ENCODE measurements at places on chromosomes 1 and 21.

- DNase-seq = no peak
Measured at GRCh38 chr1:14945132-14946010, 208.2 kb upstream of the TMEM51 start.

GRCh38 chr1:30652152-30652841, 71.1 kb downstream of the MATN1 start:
- no peak for DNase-seq

DNA sequence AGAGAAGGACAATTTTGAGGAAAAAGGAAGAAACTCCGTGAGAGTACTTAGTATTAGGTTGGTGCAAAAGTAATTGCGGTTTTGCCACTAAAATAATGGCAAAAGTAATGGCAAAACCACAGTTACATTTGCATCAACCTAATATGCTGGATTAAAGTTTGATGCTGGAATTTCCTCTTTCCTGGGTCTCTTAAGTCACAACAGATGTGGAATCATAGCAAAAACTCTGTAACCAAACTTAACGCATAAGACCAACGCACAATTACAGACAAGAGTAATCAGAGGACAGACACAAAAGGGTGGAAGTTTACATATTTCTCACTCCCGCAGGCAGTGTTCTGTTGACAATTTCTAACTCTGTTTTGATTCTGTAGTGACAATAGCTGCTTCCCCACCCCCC, 182.4 kb downstream of the BACH1 start:
- no peak for DNase-seq

GRCh38 chr1:115539061-115539460, 102.7 kb upstream of the VANGL1 start:
- no peak for DNase-seq

- DNase-seq = no peak
Measured at GRCh38 chr1:61699911-61700851, 24.8 kb downstream of the TM2D1 start.

DNA sequence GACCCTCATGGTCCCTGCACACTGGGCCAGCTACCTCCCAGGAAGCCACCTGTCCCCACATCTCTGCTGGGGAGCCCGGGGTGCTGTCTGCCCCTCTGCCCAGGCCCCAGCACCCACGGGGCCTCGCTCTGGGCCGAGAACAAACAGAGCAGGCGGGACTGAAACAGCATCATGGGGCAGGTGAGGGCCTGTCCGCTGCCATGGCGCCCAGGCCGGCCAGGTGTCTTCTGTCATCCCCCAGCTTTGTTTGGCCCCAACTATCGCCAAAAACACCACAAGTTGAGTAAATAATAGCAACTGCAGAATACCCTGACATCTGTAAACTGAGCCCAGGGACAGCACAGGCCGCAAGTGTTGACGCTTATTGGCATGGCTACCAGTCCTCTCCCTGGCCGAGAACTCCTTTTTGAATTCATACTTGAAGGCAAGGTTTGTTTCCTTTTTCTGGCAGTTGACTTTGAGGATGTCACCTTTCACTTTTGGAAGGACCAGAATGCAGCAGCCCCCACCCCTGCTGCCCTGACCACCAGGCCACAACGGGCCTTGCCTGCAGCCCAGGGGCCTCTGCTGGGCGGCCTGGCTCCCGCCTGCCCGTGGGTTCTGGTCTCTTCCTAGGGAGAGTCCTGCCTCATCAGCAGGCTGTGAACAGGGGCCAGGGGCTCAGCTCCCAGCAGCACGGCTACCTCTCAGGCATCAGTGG, 152.7 kb downstream of the CASZ1 start:
- DNase-seq = no peak

- DNase-seq = no peak
Measured at GRCh38 chr1:44032170-44032790, 1.0 kb upstream of the SLC6A9 start.

DNA sequence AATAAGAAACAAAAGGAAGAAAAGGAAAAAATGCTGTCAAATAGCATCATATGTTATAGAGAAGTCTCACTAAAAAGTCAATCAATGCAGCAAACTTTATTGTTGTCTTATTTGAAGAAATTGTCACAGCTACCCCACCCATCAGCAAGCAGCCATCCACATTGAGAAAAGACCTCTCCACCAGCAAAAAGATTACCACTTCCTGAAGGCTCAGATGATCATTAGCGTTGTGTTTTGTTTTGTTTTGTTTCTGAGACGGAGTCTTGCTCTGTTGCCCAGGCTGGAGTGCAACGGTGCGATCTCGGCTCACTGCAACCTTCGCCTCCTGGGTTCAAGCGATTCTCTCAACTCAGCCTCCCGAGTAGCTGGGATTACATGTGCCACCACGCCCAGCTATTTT, 29.0 kb downstream of the ATP2B4 start:
- no peak for DNase-seq

GRCh38 chr1:206516728-206516990, 9.3 kb downstream of the RASSF5 start:
- no peak for DNase-seq

GRCh38 chr1:33743221-33743998, 120.5 kb upstream of the HMGB4 start:
- no peak for DNase-seq

DNA sequence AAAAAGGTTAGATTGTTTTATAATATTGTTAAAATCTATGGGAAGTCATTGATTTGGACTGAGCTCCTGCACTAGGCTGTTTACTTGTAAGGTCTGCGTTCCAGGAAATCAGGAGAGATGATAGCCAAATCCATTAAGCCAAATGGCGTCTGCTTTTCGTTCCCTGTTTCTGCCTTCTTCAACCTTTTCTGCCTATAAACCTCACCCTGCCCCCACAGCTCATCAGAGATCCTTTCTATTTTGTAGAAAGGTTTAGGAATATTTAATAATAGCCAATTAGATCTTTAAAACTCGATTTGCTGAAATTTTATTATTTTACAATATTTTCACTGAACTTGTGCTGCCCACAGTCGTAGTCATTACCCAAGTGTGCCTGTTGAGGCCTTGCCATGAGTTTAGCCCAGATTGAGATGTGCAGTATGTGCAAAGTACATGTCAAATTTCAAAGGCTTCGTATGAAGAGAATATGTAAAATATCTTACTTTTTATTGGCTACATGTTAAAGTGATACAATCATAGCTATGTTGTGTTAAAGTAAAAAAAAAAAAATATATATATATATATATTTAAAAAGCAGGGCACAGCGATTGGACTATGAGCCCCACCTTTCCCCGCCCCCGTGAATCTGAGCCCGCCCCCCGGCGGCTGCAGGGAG, 444 bp upstream of the IARS2 start:
- no peak for DNase-seq

- no peak for DNase-seq
Measured at GRCh38 chr21:46151989-46152926, 3.1 kb downstream of the FTCD start.

DNA sequence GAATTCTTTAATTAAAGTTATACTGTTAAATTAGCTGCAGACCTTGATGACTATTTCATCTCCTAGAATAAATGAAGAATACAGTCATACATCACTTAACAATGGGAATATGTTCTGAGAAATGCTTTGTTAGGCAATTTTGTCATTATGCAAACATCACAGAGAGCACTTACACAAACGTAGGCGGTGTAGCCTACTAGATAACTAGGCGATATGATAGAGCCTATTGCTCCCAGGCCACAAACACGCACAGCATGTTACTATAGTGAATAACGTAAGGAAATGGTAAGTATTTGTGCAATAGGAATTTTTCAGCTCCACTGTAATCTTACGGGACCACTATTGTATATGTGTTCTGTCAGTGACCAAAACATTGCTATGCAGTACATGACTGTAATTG, 37.6 kb upstream of the DESI2 start:
- no peak for DNase-seq

DNA sequence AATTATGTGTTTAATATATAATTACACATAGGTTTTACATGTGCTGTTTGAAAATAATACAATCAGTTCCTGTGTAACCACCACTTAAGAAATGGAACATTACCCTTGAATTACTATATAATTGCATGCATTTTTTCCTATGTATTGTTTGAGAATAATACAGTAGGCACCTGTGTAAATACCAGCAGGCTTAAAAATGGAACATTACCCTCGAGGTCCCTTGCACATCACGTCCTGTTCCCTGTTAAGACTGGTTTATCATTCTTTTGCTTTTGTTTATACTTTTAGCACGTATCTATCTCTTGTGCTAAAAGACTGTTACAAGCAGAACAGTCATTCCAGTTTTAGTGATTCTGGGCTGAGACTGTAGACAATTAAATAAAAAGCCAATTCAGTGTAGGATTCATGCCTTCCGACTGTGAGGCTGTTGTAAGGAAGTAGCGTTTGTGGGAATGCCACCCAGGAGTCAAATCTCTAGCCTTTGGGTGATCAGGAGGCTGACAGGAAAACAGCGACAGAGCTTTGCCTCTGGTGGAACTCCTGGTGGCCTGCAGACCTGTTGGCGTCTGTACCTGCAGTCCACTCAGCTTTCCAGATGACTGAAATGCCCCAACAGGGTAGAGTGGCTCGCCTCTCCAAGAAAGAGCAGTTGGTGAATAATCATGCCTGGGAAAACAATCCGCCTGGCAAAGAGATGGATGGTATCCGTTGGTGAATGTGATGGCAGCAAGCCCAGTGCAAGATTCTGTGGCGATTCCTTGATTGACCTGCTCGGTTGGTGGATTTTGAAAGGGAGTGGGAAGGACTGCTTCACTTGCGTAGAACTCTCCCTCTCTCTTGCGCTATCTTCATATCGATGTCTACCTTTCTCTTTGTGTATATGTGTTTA, 58.0 kb downstream of the DISC1 start:
- no peak for DNase-seq

GRCh38 chr1:235876402-235876841, 9.7 kb upstream of the LYST start:
- no peak for DNase-seq

- no peak for DNase-seq
Measured at GRCh38 chr21:26820509-26820908, 24.7 kb downstream of the ADAMTS1 start.

GRCh38 chr1:54940042-54940441, 40.4 kb upstream of the TMEM61 start:
- no peak for DNase-seq

DNA sequence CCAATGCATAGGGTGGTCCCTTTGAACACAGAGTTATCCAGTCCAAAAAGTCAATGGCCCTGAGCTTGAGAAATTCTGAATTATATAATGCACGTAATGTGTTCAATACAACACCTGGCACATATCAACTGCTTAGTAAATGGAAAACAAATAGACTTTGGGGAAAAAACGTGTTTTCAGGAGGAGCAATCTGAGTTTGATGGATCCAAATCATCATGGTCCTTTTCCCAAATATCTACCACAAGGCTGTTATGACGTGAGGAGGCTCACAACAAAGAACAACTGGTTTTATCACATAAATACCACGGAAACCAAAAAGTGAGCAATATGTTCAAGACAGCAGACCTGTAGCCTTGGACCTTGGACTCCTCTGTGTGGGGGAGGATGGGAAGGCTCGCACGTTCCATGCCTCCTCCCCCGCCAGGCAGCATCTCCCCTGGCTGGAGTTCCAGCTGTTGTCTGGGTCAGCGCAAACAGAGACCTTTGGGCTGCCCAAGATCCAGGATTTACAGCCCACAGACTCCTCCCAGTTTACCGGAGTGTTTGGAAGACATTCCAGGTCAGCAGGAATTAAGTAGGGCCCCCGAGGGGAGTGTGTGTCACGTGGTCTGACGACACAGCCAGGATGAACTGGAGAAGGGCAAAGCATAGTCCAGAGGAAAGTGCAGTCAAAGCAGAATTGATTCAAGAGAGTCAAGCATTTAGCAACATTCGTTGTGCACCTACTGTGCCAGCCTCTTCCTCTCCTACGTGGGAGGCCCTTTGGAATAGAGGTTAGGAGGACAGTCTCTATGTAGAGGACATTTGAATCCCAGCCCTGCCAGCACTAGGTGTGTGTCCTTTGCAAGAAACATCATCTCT, 32.2 kb upstream of the MED18 start:
- no peak for DNase-seq

DNA sequence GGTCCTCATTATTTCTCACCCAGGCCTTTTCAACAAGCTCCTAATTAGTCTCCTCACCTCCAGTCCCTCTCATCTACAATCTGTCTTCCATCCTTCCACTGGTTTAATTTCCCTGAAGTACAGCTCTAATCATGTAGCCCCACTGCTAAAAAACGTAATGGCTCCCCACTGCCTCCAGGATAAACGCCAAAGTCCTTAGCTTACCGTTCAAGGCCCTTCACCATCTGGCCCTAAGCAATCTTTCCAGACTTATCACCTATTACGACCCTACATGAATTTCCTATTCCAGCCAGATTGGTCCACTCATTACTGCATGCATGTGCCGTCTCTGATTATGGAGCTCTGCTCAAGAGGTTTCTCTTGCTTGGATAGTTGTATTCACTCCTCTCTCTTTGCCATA, 83.1 kb upstream of the DAB1 start:
- no peak for DNase-seq

DNA sequence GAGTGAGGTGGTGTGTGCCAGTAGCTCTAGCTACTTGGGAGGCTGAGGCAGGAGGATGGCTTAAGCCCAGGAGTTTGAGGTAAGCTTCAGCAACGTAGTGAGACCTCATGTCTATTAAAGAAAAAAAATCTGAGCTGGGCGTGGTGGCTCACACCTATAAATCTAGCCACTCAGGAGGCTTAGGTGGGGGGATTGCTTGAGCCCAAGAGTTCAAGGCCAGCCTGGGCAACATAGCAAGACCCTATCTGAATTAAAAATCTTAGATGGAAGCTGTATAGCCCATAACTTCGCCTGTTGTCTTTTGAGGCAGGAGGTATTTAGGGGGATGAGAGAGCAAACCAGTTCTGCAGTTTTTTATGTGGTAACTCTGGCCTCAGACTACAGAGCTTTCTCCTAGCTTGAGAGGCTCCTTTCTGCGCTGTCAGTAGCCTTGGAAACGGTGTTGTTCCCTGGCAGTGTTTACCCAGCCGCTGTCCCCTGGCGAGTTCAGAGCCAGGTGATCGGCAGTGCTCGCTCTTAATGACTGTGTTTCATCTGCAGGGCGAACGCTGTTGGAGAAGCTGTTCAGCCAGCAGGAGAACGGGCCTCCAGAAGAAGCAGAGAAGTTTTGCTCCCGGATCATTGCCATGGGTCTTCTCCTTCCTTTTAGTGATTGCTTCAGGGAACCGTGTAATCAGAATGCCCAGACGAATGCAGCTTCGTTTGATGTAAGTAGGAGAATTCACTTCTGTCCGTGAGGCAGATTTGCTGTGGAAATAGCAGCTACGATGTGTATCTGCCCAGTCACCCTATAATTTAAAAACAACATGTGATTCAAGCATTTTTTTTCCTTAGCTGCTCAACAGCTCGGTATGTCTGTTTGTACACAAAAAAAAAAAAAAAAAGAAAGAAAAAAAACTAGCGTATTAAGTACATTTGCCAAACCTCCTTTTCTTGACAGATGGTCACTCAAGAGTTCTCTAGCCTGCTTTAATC, 31.2 kb downstream of the FMN2 start:
- no peak for DNase-seq

DNA sequence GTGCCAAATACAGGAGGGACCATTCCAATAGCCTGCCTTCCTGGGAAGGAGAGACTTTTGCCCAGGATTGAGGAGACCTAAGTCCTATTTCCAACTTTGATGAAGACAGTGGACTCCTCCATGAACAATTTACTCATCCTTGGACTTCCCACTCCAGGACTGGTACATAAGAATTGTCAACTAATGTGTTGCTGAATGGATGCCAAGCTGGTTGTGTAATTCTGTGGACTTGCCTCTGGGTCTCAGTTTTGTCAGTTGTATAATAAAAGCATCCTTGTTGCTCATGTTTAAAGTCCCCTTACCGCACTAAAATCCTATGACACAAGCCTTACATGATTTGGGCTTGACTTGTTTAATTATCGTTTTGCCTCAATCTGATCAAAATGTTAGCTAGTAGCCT, 13.2 kb upstream of the ZP4 start:
- no peak for DNase-seq
